ENCODE measurements at places on chromosomes 16 and 17.

GRCh38 chr17:56604691-56605290 lies 11.3 kb downstream of the NOG start:
- no peak overlapping the region for H3K4me3 ChIP-seq
- no peaks in the 10 kb centered on the region for H3K27me3 ChIP-seq
- H3K27ac ChIP-seq, result no peak overlapping the region
- no peaks in the 10 kb centered on the region for H3K4me1 ChIP-seq
- no peaks in the 10 kb centered on the region for H3K36me3 ChIP-seq

DNA sequence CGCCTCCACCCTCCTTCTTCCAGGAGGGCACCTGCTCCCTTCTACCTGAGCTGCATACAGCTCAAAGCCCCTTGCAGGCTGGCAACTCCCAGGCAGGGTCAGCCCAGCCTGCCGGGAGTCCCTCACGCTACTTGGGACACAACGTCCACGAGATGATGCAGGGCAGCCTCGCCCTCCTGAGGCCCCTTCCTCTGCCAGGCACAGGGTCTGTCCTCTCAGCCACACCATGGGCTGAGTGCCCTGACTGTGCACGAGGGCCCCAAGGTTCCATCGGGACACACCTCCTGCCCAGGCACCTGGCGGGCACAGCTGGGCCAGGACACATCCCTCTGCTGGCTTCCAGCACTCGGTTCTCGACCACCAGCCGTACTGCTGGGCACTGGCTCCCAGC lies 30.9 kb upstream of the ZC3H18 start:
- no peaks in the 10 kb centered on the region for H3K27me3 ChIP-seq
- no peak for DNase-seq
- H3K27ac ChIP-seq, result no peak overlapping the region
- H3K36me3 ChIP-seq, result peaks cover 16% of the 10 kb centered on the region
- no peaks in the 10 kb centered on the region for H3K4me1 ChIP-seq

DNA sequence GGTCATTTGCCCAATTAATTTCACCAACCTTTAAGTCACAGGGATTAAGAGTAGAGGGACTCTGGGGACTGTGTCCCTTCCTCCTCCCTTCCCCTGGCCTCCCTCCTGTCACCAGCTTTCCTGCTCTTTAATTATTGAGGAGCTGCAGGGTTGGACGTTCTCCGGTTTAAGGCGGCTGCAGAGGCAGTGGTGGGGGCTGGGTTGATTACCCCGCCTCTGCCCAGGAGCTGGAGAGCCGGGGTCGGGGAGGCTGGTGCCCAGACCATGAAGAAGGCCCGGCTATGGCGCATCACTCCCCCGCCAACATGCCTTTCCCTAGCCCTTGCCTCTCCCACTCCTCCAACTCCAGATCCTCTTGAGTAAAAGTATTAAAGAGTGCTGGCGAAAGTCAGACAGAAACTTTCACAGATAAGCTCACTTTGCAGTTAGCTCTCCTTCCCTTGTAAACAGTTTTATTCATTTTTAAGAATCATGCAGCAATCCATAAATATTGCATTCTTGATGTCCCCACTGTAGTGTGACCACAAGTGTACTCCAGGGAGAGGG lies 1.1 kb upstream of the FOXJ1 start:
- H3K27ac ChIP-seq, result no peak overlapping the region
- DNase-seq, result peak; percentile 47
- peak overlapping the region; percentile 86 for H3K4me3 ChIP-seq
- no peaks in the 10 kb centered on the region for H3K36me3 ChIP-seq

GRCh38 chr17:63954402-63955063 lies 18.2 kb downstream of the SCN4A start:
- H3K27me3 ChIP-seq, result no peaks in the 10 kb centered on the region
- DNase-seq, result no peak
- no peak overlapping the region for H3K27ac ChIP-seq
- no peak overlapping the region for H3K4me3 ChIP-seq
- H3K4me1 ChIP-seq, result no peaks in the 10 kb centered on the region
- H3K36me3 ChIP-seq, result 0 out of 2 replicates have a peak, but pooled peaks cover 4% of the 10 kb centered on the region

- H3K4me3 ChIP-seq, result no peak overlapping the region
- no peaks in the 10 kb centered on the region for H3K27me3 ChIP-seq
- no peak for DNase-seq
- no peak overlapping the region for H3K27ac ChIP-seq
Measured at GRCh38 chr16:64321066-64321465, 800.8 kb downstream of the CDH11 start.

DNA sequence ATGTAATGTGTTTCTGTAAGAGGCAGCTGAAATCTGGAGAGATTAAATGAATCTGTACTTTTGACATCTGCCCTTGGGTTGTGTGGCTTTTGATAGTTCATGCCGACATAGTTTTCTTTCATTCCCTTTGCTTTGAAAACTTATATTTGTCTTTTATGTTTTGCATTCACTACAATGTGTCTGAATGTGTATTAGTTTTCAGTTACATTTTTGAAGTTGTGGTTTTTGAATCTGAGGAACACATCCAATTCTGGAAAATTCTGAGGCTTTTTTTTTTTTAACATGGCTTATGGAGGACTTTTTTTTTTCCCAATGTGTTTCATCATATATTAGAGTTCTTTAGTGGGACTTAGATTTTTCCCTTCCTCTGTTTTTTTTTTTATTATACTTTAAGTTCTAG lies 683.7 kb upstream of the SOX9 start:
- DNase-seq, result no peak
- H3K27ac ChIP-seq, result no peak overlapping the region

GRCh38 chr17:73914536-73915274 lies 270.5 kb upstream of the SDK2 start:
- 0 out of 3 replicates have a peak, but pooled peaks cover 2% of the 10 kb centered on the region for H3K36me3 ChIP-seq
- H3K4me3 ChIP-seq, result no peak overlapping the region
- H3K27ac ChIP-seq, result no peak overlapping the region
- DNase-seq, result no peak
- no peaks in the 10 kb centered on the region for H3K4me1 ChIP-seq

DNA sequence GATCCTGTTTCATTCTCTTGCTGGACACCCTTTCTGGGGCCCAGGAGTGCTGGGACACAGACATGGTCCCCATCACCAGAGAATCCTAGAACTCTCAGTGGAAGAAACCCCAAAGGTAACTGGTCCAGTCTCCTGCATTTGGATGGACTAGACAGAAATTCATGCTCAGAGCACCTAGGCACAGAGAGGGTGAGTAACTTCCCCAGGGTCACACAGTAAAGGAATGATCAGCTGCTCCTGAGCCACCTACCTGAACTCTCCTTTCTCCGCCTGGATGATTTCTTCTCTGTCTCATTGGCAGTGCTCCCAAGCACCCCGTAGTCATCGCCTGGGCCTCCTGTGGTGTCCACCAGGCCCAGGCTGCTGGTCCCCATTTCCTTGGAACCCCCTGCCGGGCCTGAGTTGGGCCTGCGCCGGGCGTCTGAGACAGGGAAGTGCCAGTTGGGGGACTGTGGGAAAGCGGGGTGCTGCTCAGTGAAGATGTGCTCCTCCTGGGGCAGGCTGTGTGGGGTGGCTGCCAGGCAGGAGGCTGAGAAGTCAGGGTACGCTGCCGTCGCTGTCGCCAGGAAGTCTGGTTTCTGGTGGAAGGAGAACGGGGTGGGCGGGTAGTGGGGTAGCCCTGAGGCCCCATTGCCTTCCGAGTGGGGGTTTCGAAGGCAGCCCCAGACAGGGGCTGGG lies 767 bp downstream of the MEOX1 start:
- H3K4me3 ChIP-seq, result no peak overlapping the region
- no peak for DNase-seq
- no peak overlapping the region for H3K27ac ChIP-seq
- H3K4me1 ChIP-seq, result peaks cover 2% of the 10 kb centered on the region
- H3K27me3 ChIP-seq, result no peaks in the 10 kb centered on the region
- H3K36me3 ChIP-seq, result no peaks in the 10 kb centered on the region

- H3K4me3 ChIP-seq, result no peak overlapping the region
- DNase-seq, result no peak
- peaks cover 5% of the 10 kb centered on the region for H3K27me3 ChIP-seq
- no peaks in the 10 kb centered on the region for H3K4me1 ChIP-seq
- H3K27ac ChIP-seq, result no peak overlapping the region
Measured at GRCh38 chr16:54946909-54947308, 16.2 kb downstream of the IRX5 start.

GRCh38 chr16:71893888-71894228 lies 1.5 kb upstream of the IST1 start:
- H3K4me3 ChIP-seq, result peak overlapping the region; percentile 97
- no peak overlapping the region for H3K27ac ChIP-seq
- DNase-seq, result no peak
- H3K36me3 ChIP-seq, result peaks cover 6% of the 10 kb centered on the region
- no peaks in the 10 kb centered on the region for H3K27me3 ChIP-seq

DNA sequence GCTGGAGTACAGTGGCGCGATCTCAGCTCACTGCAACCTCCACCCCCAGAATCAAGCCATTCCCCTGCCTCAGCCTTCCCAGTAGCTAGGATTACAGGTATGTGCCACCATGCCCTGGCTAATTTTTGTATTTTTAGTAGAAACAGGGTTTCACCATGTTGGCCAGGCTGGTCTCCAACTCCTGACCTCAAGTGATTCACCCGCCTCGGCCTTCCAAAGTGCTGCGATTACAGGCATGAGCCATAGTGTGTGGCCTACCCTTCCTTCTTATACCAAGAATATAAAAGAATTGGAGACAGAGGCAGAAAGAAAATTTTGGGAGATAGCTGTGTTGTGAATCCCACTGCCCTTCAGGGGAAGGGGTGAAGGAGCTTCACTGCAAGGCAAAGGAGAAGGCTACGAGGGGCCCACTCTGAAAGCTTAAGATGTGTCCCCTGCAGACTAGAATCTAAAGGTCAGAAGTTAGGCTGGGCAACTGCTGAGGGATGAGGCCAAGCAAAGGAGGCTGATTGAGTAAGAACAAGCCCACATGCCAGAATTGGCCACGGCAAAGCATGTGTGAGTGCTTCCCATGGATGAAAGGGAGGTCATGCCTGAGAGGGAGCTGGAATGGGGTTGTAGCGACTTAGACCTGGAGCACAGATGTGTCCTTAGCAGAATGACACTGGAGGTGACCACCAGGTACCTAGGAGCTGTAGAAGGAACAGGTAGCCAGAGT lies 8.4 kb upstream of the CRYBA1 start:
- peaks cover 8% of the 10 kb centered on the region for H3K4me1 ChIP-seq
- H3K27me3 ChIP-seq, result no peaks in the 10 kb centered on the region
- no peak overlapping the region for H3K27ac ChIP-seq
- no peaks in the 10 kb centered on the region for H3K36me3 ChIP-seq

- H3K4me3 ChIP-seq, result no peak overlapping the region
- no peaks in the 10 kb centered on the region for H3K27me3 ChIP-seq
Measured at GRCh38 chr16:13061691-13062090, 160.3 kb downstream of the SHISA9 start.

GRCh38 chr16:31466381-31466841 lies 5.5 kb upstream of the TGFB1I1 start:
- H3K4me1 ChIP-seq, result peaks cover 3% of the 10 kb centered on the region
- H3K4me3 ChIP-seq, result no peak overlapping the region
- H3K27me3 ChIP-seq, result no peaks in the 10 kb centered on the region
- peaks cover 34% of the 10 kb centered on the region for H3K36me3 ChIP-seq
- no peak for DNase-seq
- no peak overlapping the region for H3K27ac ChIP-seq

DNA sequence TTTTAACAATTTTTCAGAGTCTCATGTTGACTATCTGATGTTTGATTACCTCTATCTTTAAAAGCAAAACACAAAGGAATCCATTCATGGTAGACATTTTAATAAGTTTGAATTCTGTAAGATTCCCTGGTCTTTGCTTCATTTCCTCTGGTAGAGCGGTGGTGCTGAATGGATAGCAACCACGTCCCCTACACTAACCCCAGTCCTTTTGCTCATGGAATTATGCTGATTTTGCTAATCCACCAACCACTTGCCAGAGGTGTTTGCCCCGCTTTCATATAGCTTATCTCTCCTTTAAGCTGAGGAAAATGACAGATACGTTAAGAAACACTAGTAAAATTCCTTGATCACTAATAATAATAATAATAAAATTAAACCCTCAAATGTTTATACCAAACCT lies 9.5 kb downstream of the KCNJ16 start:
- no peak overlapping the region for H3K27ac ChIP-seq
- no peaks in the 10 kb centered on the region for H3K4me1 ChIP-seq
- no peaks in the 10 kb centered on the region for H3K36me3 ChIP-seq
- no peaks in the 10 kb centered on the region for H3K27me3 ChIP-seq
- H3K4me3 ChIP-seq, result no peak overlapping the region

DNA sequence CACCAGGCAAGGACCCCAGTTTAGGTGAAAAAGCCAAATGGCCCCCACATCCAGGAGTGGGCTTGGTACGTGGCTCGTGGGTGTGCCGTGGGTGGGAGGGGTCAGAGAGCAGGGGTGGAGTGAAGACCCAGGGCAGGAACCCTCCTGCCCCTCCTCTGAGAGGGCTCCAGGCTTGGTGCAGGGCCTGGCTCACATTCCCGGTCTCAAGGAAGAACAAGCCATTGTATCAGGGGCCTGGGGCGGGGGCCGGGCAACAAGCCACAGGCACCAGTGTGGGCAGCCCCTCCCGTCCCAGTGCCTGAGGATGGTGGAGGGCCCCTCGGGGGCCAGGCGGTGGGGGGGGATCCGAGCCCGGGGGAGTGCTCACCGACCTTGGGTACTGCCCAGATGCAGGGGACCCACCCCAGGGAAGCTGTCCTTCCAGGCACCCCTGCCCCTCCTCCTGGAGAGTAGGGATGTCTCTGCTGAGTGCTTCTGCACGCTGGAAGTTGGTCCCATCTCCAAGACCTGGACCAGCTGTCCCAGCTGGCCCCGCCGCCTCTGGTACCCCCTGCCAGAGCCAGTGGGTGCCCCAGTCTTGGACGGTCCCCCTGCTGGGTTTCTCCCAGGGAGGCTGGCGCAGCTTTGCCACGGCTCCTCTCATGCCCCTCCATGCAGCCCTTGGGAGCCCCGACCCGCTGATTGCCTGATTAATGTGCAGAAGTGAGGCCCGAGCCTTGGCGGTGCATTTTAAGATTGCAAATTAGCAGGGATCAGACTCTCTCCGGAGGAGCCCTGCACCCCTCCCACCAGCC lies 83.7 kb downstream of the RTN4RL1 start:
- no peaks in the 10 kb centered on the region for H3K27me3 ChIP-seq
- no peak overlapping the region for H3K4me3 ChIP-seq
- no peaks in the 10 kb centered on the region for H3K36me3 ChIP-seq
- no peaks in the 10 kb centered on the region for H3K4me1 ChIP-seq
- peak; percentile 28 for DNase-seq

DNA sequence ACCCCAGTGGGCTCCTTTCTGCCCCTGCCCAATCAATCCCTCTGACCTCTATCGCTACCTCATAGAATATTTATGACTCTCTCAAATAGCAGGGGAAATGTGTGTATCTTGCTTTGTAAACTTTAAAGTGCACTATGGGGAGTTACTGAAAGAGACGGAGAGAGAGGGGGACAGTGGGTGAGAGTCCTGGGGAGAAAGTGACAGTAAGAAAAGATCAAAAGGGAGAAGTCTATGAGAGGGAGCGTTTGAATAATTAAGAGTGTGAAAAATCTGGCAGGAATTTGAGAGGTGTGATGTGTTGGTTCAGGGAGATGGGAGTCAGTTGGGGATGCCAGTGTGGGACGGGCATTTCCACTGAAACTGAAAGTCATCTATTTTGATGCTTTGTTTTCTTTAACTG lies 32.6 kb downstream of the USP43 start:
- H3K36me3 ChIP-seq, result peaks cover 13% of the 10 kb centered on the region
- no peaks in the 10 kb centered on the region for H3K27me3 ChIP-seq
- DNase-seq, result no peak
- no peak overlapping the region for H3K27ac ChIP-seq
- H3K4me3 ChIP-seq, result no peak overlapping the region

- H3K27ac ChIP-seq, result no peak overlapping the region
- no peak for DNase-seq
- no peaks in the 10 kb centered on the region for H3K27me3 ChIP-seq
- H3K4me3 ChIP-seq, result peak overlapping the region; percentile 81
- H3K36me3 ChIP-seq, result peaks cover 18% of the 10 kb centered on the region
- no peaks in the 10 kb centered on the region for H3K4me1 ChIP-seq
Measured at GRCh38 chr16:84649511-84649861, 1.2 kb downstream of the KLHL36 start.

GRCh38 chr17:54972406-54973138 lies 4.0 kb downstream of the STXBP4 start:
- H3K36me3 ChIP-seq, result peaks cover 14% of the 10 kb centered on the region
- H3K27ac ChIP-seq, result no peak overlapping the region
- no peak for DNase-seq
- H3K4me3 ChIP-seq, result no peak overlapping the region
